Vagina (tissue), 2 donors: ENCODE measurements at places on chromosomes 1 and 21.
A peak's percentile ranks its signal among the peaks of the same experiment; 100 is the strongest.

- H3K27me3 ChIP-seq: no peaks in the 10 kb centered on the region
- no peaks in the 10 kb centered on the region for H3K36me3 ChIP-seq
- H3K27ac ChIP-seq: no peak overlapping the region
- no peak overlapping the region for H3K4me3 ChIP-seq
- H3K4me1 ChIP-seq: no peaks in the 10 kb centered on the region
Measured at GRCh38 chr1:232351335-232351734, 278.6 kb downstream of the SIPA1L2 start.

GRCh38 chr1:84587099-84587498, 12.9 kb upstream of the CTBS start:
- H3K36me3 ChIP-seq: no peaks in the 10 kb centered on the region
- no peaks in the 10 kb centered on the region for H3K27me3 ChIP-seq
- H3K4me1 ChIP-seq: peaks cover 12% of the 10 kb centered on the region
- no peak for DNase-seq
- no peak overlapping the region for H3K4me3 ChIP-seq

DNA sequence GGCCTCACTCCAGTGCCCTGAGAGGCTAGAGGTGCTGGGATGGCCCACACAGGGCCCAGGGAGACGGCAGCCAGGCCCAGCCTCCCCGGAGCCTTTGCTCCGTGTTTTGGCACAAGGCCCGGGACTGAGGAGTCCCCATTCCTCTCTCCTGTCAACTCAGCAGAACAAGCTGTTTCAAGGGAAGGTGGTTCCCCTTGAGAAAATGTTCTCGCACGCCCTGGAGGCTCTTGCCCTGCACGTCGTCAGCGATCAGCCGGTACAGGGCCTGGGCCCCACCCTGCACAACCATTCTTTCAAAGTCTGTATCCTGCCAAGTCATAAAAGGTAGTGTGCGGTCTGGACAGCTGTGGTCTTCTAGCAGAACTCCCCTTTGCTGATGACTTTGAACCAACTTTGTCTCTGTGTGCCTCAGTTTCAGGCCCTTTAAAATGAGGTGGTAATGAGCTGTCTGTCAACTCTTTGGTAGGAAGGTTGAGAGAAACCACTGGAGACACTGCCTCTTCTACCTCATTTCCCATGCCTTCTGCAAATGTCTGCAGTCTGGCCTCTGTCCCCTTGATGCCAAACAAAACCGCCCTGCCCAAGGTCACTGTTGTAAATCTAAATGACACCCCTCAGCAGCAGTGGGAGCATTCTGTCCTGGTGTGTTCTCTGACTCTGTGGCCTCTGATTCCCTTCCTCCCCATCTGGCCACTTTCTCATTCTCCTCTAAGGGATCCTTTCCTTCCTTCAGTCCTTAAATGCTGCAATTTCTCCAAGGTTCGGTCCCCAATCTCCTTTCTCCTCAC, 138.6 kb upstream of the JUN start:
- no peak overlapping the region for H3K4me3 ChIP-seq
- H3K27ac ChIP-seq: peak overlapping the region; percentile 64
- H3K4me1 ChIP-seq: peaks cover 19% of the 10 kb centered on the region
- no peaks in the 10 kb centered on the region for H3K27me3 ChIP-seq

DNA sequence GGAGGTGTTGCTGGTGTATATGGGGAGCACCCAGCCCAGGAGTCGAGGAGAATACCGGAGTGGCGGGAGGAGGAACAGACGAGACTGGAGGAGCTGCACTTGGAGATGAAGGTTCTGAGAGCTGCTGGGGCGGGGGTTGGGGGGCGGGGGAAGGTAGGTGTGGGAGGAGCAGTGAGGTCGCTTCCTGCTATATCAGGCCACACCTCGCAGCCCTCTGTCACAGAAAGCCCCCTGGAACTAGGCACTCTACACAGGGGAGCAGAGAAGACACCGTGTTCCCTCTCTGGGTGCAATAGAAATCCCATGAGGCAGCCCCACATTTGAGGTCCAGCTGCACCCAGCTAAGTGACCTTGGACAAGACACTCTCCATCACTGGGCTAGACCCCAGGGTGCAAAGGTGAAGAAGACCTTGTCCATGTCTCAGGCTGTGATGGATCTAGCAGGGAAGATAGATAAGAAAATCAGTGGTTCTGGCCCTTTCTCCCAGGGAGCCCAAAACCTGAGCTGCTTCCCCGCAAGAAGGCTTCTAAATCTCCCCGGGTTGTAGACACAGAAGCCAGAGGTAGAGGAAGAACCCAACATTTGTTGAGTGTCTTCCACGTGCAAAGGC, 155.8 kb upstream of the EDN2 start:
- H3K27me3 ChIP-seq: no peaks in the 10 kb centered on the region
- DNase-seq: no peak
- no peaks in the 10 kb centered on the region for H3K36me3 ChIP-seq
- no peak overlapping the region for H3K4me3 ChIP-seq

GRCh38 chr1:50700214-50700613, 259.9 kb downstream of the FAF1 start:
- H3K27ac ChIP-seq: no peak overlapping the region
- H3K36me3 ChIP-seq: no peaks in the 10 kb centered on the region
- H3K4me3 ChIP-seq: no peak overlapping the region
- DNase-seq: no peak
- H3K4me1 ChIP-seq: peaks cover 4% of the 10 kb centered on the region
- H3K27me3 ChIP-seq: no peaks in the 10 kb centered on the region
